CD4-positive, alpha-beta T cell treated with Interleukin-17A for 4 hours (primary cell): ENCODE measurements at places on chromosomes 6 and 20.

- no peak for DNase-seq
Measured at GRCh38 chr6:36319436-36319762, 17.3 kb downstream of the BNIP5 start.

- no peak for DNase-seq
Measured at GRCh38 chr20:9397928-9398327, 116.5 kb upstream of the LAMP5 start.

- no peak for DNase-seq
Measured at GRCh38 chr6:119683031-119683430, 333.5 kb upstream of the MAN1A1 start.

- DNase-seq, result no peak
Measured at GRCh38 chr6:118542184-118542952, 5.7 kb upstream of the PLN start.

DNA sequence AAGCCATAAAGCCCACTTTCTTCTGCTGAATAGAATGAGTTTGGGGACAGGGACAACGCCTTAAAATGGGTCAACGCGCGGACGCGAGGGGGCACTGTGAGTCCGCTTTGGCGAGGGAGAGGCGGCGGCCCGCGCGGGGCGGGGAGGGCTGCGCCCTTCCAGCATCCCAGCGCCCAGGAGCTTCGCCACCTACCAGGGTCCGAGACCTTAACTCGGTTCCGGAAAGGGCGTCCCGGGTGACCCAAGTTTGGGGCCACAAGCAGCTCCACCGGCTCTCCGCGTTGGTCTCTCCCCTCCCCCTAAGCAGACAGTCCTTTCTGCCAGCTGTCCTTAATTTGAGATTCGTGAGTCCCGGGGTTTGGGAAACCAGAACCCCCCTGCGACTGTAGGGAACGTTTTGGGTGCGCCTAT is 1.8 kb upstream of the SAMD5 start:
- peak; percentile 9 for DNase-seq

- no peak for DNase-seq
Measured at GRCh38 chr6:103983011-103983410, 876.7 kb downstream of the HACE1 start.

DNA sequence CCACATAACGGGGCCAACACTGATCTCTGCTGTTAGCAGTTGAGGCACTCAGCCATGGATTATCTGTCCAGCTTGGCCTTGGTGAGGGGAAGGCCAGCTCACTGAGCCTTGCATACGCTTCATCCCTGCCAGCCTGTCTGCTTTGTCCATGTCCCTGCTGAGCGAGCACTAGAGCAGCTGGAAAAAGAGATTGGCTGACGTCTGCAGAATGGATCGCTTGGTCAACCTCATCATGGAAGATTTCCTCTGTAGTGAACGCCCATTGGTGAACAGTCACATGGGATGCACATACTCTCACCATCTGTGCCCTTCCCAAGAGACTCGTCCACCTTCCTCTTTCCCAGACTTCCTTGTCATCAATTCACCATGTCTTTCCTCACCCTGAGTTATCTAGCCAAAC is 26.9 kb downstream of the MUC22 start:
- no peak for DNase-seq

- no peak for DNase-seq
Measured at GRCh38 chr20:24470746-24471582, 1.5 kb downstream of the SYNDIG1 start.

DNA sequence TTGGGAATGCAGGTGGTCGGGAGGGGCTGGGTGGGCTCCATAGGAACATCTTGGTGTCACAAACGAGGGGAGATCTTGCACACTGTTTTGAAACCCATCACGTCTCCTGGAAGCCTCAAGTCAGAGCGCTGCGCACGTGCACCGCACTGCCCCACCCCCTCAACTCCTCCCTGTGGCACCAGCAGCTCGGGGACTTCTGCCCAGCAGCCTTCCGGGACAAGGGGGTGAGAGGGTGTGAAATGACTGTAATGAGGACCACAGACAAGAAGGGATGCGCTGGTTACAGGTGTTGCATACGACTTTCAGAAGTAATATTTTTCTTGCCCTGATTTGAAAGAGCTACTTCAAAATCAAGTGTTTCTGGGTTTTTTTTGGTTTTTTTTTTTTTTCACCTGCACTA is 60.3 kb downstream of the FOXC1 start:
- no peak for DNase-seq

- DNase-seq, result no peak
Measured at GRCh38 chr6:76886900-76887299, 576.4 kb downstream of the HTR1B start.

DNA sequence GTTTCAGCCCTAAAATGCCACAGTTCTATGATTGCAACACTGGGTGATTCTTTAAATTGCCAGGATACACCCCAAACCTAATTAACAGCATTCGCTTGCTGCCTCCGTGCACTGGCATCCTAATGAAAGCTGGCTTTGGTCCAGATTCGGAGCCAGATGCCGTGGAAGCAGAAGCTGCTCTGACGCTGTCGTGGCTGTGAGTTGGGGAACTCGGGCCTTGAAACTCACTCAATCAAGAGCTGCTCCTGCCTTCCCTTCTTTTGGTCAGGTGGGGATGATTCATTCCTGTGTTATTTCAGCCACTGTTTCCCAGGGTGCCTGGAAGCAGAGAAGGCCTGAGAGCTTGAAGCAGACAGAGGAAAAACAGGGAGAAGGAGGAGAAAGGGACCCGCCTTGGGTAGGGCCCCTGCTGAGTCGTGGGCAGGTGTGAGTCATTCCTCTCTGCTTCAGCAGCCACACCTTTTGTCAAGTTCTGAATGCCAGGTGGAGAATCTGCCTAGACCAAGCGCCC is 36.2 kb upstream of the DSP start:
- no peak for DNase-seq

GRCh38 chr6:46940433-46941226 is 18.9 kb upstream of the ADGRF5 start:
- DNase-seq, result no peak

GRCh38 chr6:84220809-84221409 is 6.5 kb downstream of the CEP162 start:
- no peak for DNase-seq

DNA sequence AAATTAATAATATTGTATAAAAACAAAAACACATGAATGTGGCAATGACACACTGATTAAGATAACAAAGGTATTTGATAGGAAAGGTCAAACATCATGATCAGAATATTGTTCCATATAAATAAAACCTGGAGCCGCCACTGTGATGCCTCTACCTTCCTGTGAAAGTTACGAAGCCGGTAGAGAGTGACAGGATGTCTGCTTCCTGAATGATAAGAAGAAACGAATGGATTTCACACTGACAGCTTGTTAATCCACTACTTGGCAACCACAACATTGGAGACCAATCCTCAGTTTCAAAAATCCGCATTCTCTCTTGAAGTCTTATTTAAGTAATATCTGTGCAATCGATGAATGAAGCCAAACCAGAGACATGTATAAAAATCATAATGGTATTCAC is 315.1 kb downstream of the HDGFL1 start:
- DNase-seq, result no peak

DNA sequence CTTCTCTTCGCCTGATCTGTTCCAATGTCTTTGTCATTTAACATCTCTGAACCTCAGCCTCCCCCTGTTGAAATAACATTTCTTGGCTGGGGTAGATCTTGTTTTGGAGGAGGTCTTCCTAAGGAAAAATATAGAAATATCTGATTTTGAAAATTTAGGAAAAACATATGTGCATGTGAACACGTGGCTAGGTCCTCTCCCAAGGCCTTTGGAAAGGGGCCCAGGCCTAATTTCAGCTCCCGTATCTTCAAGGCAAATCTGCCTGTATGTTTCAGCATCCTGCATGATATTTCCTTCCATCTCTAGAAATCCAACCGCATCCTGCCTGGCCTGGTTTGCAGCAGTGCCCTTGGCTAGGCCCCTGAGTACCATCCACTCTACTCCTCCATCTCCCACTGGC is 261.2 kb downstream of the PHACTR1 start:
- DNase-seq, result no peak

DNA sequence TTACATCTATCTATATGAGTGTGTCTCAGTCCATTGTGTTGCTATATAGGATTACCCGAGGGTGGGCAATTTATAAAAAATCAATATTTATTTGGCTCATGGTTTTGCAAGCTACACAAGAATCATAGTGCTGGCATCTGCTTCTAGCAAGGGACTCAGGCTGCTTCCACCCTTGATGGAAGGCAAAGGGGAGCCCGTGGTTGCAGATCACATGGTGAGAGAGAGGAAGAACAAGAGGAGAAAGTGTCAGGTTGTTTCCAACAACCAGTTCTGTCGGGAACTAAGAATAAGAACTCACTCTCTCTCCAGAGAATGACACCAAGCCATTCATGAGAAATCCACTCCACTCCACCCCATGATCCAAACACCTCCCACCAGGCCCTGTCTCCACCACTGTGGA is 48.2 kb upstream of the TENT5A start:
- no peak for DNase-seq

DNA sequence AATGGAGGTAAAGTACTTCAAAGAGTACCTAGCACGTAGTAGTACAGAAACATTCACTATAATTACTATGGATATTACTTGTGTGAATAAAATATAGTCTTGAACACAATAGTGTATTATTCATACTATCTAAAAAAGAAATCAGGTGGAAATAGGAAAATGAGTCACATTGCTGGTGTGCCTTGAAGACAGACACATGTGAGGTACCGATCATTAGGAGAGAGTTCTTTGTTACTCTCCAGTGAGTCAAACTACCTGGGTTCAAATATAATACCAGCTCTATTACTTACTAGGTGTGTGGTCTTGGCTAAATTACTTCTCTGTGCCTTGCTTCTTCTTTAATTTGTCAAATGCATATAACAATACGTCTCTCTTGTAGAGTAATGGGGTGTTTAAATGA is 50.8 kb upstream of the BEND6 start:
- no peak for DNase-seq
